SJSA1 (cell line): ENCODE measurements at places on chromosomes 2 and 18.

DNA sequence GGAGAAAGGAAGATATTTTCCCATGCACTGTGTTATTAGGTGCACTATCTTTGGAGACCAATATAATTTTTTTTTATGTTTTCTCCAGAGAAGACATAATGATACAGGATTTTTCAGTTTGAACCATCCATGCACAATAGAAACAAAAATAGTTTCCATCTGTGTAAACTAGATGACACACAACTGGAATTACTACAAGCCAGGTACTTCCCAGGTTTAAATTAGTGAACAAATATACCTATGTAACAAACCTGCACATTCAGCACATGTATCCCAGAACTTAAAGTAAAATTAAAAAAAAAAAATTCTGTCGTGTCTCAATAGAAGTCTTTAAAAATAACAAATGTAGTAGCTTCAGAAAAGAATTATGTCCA is 1616.8 kb upstream of the ACVR2A start:
- DNase-seq = no peak

DNA sequence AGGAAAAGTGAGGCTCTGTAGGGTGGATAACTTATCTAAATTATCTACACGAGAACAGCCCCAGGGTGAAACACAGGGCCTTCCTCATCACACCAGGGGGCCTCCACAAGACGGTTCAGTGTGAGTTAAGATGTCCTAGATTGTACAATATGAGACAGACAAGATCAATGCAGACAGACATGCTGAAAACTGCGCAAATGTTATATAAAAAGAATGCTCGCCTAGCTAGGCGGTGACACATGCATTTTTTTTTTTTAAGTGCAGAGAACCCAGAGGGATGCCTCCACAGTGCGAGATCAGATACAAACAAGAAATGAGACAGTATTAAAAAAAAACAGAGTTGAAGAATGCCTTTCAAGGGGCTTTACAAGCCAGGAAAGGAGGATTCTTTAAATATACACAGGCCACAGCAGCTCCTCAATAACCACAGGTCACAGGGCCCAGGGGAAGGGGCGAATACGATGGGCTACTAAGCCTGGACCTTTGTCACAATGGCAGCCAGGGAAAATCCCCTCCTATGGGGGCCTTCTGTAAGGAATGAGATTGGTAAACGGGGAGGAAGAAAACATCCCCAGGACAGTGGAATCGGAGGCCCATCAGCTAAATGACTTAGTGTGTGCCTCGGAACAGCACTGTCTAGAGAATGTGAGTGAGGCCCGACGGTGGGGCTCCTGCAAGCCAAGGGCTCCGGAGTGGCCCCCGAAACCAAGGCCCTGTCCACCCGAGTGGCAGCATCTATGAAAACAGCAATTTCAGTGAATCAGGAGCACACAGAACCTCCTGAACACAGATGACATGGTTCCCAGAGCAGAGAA is 48.9 kb downstream of the ADCY3 start:
- no peak for DNase-seq

- no peak for DNase-seq
These were observed 96.5 kb downstream of the CCDC93 start for GRCh38 chr2:117917223-117917917.

DNA sequence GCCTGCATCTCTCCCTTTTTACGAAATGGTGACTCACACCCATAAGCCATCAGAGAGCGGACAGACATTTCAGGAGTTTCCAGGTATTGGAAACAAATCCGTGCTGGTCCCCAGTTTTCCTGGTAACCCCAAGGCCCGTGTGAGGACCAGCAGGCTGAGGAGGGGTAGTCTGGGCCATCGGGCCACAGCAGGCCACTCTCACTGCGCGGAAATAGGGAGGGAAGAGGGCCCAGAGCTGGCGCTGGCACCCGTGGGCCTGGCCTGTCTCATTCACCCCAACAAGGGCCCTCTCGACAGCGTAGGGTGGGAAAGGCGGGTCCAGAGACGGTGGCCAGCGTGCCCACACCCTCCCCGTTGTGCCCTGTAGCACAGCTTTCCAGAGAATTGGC is 13.7 kb upstream of the FAHD2A start:
- DNase-seq = no peak
